ENCODE measurements at places on chromosomes 13 and 19.
A peak's percentile ranks its signal among the peaks of the same experiment; 100 is the strongest.

DNA sequence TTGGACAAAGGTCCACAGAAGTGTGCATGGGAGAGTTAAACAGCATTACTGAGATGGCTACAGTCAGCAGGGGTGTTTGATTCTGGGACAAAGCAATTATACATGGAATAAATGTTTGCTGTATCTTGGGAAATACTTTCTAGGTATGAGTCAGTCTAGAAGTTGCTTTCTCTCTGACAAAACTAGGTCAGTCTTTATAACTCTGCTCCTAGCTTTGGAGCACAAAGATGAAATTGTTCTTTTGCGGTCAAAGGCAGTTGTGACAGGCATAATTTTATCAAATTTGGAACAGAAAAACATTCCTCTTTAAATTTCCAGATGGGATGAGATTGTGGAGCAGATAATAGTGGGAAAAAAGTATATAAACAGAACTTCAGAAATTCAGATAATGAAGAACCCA is 1045.4 kb upstream of the MIR17HG start:
- DNase-seq, result no peak

- DNase-seq, result peak; percentile 69
Observed at GRCh38 chr19:37902668-37903067, 3.7 kb downstream of the WDR87 start.

DNA sequence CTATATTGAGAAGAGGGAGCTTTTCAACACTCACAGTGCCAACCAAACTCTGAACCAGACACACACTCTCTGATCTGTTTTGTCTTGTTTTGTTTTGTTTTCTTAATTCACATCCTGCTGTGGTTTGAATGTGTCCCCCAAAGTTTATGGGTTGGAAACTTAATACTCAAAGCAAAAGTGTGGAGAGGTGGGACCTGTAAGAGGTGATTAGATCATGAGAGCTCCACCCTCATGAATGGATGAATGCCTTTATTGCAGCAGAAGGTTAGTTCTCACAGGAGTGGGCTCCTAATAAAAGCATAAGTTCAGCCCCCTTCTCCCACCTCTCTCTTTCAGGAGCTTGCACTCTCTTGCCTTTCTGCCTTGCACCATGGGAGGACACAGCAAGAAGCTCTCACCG is 957.1 kb downstream of the PCDH9 start:
- DNase-seq, result no peak

GRCh38 chr19:33064792-33065550 is at the start of gene RHPN2:
Gene RHPN2 (minus strand): TSS chr19:33064888. CDS start chr19:33064852, 36 bp downstream.
- DNase-seq, result peak; percentile 43

DNA sequence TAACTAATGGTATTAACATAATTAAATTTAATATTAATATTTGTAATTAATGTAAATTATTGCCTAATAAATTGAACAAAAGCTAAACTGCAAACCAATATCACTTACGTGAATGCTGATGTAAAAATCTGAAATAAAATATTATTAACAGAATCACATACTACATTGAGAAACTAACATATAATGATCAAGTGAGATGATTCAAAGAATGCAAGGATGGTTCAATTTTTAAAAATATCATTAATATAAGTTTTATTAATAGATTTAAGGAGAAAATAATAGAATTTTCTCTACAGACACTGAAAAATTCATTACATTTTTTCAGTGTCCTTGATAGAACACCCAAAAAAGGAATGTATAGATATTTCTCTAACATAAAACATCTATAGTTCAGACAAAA is 23.5 kb upstream of the EBPL start:
- DNase-seq, result no peak

- no peak for DNase-seq
Observed at GRCh38 chr19:4174895-4175668, 7.3 kb downstream of the SIRT6 start.

- DNase-seq, result no peak
Observed at GRCh38 chr19:53652476-53652875, 20.7 kb downstream of the DPRX start.

- no peak for DNase-seq
Observed at GRCh38 chr13:35787937-35788336, 311.4 kb upstream of the MAB21L1 start.

DNA sequence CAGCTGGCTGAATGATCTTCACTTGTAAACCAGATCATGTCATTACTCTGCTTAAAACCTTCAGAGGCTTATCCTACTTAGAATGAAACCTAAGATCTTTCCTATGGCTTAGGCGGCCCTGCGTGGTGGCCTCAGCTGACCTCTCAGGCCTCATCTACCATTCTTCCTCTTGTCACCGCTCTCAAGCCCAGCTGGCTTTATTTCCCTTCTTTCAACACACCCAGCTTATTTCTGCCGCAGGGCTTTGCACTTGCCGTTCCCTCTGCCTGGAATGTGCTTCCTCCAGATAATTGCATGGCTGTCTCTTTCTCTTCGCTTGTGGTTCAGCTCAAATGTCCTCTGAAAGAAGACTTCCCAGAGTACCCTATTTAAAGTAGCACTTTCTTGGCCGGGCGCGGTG is 3.6 kb upstream of the ASF1B start:
- no peak for DNase-seq

GRCh38 chr13:100725472-100725871 is 50.9 kb upstream of the TMTC4 start:
- no peak for DNase-seq

- no peak for DNase-seq
Observed at GRCh38 chr13:42847891-42848663, 66.7 kb downstream of the FAM216B start.

DNA sequence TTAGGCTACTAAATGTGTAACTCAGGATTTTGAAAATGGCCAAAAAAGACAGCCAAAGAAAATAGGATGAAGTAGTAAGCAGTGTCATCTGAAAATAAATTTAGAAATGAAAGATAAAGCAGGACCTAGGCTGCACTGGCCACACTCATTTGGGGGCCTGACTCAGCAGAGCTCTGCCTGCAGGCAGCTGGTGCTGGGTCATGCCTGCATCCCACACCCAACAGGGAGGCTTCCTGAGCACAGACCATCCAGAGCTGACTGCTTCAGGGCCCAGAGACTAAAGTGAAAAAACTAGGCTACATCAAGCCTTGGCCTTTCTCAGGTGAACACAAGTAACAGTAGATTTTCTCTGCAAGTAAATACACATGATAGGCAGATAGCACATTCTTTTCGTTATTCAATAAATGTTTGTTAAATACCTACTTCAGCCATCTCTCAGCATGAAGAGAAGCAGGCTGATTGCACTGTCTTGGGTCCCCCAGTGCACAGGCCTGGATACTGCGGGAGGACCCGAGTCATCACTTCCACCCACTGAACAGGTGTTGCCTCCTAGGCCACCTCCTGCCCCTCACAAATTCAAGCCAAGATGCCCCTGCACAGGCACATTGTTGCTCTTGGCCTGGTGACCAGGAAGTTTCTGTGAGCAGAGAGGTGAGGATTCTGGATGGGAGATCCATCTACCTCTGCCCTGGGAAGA is 284.0 kb downstream of the OXGR1 start:
- DNase-seq, result no peak

DNA sequence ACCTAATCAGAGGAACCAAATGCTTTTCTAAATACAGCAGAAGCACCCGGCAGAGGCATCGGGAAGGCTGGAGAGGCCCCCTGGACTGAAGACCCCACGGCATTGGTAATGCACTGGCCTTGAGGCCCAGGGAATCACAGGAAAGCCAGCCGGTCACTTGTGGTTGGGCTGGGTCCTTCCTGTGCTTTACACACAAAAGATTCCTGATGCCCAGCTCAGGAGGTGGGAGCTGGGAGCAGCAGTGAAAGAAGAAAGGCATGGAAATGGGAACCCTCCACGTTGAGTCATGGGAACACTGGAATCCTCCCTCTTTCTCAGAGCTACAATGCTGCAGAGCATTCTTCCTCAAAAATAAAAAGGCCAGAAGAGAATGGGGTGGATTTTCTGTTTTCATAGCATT is 126.4 kb downstream of the TNFRSF19 start:
- DNase-seq, result no peak

DNA sequence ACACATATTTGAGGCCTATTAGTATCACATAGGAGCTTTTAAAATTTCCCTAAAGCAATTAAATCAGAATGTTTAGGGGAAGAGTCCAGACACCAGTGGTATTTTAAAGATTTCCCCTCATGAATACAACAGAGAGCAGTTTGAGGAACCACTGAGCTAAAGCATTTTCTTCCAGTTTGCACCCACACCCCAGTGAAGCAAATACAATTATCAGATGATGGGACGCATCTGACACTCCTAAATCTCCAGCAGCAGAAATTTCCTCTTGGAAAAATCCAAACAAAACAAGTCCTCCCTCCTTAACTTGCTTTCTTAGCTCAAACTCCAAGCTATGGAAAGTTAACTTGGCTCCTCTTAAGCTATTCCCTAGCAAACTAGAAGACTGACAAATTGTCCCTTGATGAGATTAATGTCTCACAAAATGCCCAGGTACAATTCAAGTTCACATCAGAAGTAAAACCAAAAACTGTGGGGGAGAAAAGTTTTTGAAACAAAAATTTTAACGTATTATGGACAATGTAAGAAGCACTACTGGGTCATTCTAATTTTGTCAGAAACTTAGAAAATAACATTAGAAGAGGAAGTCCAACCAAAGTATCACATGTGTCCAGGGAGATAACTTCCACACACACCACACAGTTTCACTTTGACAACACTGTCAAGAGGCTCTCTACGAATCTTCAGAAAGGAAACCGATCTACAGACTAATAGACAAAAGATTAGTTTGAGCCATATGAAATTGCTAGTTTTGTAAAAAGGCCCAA is 74.1 kb downstream of the ABCC4 start:
- DNase-seq, result no peak

- no peak for DNase-seq
Observed at GRCh38 chr13:26051231-26051656, 572 bp downstream of the SHISA2 start.

- DNase-seq, result no peak
Observed at GRCh38 chr13:32107474-32107873, 75.9 kb downstream of the FRY start.

DNA sequence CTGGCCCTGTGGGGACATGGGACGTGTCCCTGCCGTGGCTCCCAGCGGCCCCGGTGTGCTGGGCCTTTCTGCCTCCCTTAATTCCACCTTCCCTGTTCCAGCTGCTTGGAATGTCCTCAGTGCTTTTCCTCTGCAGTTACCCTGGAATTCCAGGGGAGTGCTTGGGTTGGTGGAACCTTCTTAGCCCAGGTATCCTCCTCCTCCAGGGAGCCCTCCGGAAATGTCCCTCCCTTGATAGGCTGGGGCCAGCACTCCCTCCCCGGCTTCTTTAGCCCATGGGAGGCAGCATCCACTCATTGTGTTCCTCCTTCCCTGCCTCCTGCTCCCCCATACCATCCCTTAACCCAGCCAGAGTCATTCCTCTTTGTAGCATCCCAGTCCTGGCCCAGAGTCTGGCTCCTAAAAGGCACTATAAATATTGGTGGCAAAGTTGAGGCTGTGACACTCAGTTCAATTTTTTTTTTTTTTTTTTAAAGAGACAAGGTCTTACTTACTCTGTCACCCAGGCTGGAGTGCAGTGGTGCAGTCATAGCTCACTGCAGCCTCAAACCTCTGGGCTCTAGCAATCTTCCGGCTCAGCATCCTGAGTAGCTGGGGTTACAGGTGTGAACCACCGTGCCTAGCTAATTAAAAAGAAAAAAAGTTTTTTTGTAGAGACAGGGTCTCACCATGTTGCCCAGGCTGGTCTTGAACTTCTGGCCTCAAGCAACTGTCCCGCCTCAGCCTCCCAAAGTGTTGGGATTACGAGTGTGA is 13.7 kb upstream of the SLC7A10 start:
- no peak for DNase-seq

DNA sequence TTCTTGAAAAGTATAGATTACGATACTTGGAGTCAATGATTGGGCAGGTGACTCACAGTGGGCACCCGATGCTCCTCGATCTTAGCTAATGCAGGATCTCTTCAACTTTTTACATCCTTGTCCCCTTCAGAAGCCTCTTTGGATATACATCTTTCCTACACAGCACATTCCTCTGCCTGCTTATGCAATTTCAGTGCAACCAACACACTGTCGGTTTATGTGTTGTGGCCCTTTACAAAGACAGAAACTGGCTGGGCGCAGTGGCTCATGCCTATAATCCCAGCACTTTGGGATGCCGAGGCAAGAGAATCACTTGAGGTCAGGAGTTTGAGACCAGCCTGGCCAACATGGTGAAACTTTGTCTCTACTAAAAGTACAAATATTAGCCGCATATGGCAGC is 2.6 kb downstream of the GPR42 start:
- DNase-seq, result no peak

- no peak for DNase-seq
Observed at GRCh38 chr19:10422046-10422461, 1.7 kb downstream of the PDE4A start.

- no peak for DNase-seq
Observed at GRCh38 chr13:21871919-21872318, 201.0 kb downstream of the FGF9 start.

GRCh38 chr19:50050406-50051227 is 24.8 kb downstream of the ZNF473 start:
- DNase-seq, result peak; percentile 84

- no peak for DNase-seq
Observed at GRCh38 chr19:1136201-1136600, 32.4 kb downstream of the GPX4 start.

DNA sequence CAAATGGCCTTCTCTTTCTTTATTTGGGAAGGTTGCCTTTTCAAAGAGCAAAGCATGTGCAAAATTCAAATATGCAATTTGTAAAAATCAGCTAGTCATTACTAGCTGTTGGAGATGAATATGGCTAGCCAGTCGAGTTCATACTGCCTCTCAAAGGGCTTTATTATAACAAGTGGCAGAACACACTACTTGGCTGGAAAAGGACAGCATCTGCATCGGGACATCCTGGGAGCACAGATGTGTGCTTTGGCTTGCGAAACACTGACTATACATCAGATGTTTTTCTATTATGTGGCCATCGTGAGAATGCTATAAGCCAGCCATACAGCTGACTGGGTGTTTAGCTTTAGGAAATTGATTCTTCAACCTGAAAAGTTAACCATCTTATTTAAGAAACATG is 424.2 kb downstream of the KCTD12 start:
- DNase-seq, result no peak

GRCh38 chr19:4363571-4364304 is 20.4 kb downstream of the MPND start:
- DNase-seq, result no peak

Data from stimulated activated CD8-positive, alpha-beta memory T cell treated with anti-CD3 and anti-CD28 coated beads, Interleukin-7, amount 100 ng/mL, for 4 hours (primary cell).